ENCODE measurements at places on chromosomes 5 and 9. TPM values are rescaled to one million over a fixed set of nuclear protein-coding genes. Genes with fewer than 3 reads are reported as not detected.
A peak's percentile ranks its signal among the peaks of the same experiment; 100 is the strongest.

GRCh38 chr5:146329697-146330096, 8.9 kb upstream of the POU4F3 start:
- no peak for DNase-seq

- DNase-seq: no peak
Observed at GRCh38 chr9:89095761-89096528, 82.7 kb downstream of the SHC3 start.

Gene PSMD5
- total RNA-seq: 54.5 TPM

DNA sequence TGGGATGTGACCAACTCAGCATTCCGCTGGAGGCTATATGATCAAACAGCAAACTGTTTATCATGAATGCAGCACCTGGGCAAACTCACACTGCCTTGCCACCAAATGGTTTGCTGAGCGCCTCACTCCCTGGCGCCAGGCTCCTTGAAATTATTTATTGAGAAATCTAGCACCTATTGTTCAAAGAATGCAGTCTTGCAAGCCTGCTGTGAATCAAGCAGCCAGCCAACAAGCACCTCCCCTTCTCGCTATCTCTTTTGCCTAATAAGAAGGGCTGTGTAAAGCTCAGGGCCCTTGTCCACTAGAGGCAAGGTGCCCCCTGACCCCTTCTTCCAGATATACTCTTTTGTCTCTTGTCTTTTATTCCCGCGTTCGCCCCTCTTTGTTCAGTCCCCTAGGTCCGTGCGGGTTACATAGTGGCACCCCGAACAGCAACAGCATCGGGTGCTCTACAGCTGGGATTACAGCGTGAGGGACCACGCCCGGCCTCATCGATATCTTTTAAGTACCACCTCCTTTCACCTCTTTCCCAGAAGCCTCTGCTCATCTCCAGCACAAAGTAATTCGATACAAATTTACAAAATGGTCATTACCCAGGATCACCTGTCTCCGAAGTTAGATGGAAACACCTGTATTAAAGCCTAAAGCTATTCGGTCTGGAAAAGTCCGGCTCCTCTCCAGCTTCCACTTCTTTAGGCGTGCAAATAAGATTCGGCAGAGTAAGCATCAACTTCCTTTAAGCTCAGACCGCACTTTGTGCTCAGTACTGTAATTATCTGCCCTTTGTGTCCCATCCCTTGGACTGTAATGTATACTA, 896 bp downstream of the RIGI start:
- no peak for DNase-seq

DNA sequence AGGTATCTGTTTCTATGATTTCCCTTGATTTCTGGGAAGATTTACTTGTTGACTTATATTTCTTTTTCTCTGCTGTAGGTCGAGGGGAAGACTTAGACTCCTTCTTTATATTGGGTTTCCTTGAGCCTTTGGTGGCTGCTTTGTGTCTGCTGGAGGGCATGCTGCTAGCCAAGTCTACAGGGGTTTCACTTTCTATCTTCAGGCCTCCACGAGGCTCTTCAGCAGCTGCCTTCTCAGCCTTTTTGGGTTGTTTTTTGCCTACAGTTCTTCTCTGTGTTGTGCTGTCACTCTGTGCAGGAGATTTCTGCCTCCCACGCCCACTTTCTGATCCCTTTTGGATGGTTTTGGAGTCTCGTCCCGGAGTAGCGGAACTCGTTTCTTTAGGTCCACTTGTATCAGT, 23.2 kb downstream of the LEAP2 start:
- no peak for DNase-seq

DNA sequence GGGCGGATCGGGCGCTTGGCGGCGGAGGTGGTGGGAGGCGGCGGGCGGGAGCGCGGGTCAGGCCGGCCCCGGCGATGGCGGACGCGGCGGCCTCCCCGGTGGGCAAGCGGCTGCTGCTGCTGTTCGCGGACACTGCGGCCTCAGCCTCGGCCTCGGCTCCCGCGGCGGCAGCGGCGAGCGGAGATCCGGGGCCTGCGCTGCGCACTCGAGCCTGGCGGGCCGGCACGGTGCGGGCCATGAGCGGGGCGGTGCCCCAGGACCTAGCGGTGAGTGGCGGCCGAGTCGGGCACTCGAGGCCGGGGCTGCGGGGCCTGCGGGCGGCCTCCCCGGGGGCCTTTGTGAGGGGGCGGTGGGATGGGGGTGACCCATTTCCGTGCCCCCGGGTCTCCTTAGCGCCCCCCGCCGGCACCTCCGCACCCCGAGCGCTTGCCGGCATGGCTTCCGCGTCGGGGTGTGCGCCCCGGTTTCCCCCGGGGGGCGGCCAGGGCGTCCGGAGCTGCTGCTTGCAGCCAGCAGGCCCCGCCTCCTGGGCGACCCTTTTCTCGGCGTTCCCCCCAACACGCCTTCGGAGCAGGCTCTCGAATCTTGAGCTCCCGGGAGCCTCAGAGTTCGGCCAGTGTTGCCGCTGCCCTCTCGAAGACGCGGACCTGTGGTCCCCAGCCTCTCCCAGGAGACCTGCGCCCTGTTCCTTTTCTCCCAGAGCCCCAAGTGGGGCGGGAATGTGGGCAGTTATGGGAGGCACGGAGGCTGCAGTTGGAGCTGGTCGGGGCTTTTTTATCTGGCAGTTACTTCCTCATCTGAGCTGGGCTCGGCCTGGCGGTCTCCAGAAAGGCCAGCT, 456 bp downstream of the KDM3B start:
- DNase-seq: peak; percentile 40

- DNase-seq: peak; percentile 20
Observed at GRCh38 chr9:72203205-72203803, 54.1 kb downstream of the GDA start.

DNA sequence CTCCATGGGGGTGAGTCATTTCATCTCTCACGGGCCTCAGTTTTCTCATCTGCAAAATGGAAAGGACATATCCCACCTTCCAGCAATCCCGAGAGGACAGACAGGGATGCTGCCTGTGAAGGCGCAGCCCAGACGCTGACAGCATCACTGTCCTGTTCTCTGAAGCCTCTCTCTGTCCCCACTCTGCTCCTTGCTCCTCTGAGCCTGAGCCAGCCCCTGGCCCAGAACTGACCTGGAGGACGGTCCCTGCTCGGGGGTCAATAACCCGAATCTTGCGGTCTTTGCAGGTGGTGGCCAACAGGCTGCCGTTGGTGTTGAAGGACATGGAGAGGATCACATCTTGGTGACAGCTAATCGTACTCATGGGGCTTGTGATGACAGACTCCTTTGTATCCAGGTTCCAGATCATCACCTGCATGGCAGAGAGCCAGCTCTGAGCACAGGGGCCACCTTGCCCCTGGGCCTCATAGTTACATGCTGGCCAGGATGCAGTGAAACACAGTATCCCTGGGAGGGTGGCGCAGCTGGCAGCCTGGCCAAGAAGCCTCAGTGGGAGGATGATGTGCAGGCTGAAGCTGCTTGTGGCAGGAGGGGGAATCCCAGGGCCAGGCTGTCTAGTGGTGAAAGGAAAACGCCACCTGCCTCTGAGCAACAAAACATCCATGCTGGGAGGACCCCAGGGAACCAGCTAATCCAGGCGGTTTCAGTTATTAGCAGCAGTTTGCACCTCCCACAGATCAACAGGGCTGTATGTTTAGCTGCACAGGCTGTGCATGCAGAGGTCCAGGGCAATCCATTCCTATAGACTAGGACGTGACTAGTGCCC, 14.0 kb upstream of the TRIM14 start:
- DNase-seq: no peak

DNA sequence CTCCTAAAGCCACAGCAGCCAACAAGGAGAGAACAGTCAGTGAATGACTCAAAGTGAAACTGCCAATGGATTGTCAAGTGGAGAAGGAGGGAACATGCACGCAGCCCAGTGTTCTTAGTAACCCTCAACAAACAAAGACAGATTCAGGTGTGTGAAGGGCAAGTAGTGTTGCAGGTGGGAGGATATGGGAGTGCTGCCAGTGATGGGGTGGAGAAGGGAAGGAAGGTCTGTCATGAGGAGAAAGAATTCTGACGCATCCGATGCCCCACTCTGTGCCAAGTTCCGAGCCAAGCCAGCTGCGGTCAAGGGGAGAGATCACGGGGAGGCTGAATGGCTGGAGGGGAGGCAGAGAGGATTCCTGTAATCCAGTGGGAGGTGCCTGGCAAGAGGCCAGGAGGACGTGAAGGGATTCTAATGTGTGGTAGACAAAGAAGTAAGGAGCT, 56.5 kb downstream of the CAST start:
- DNase-seq: no peak

DNA sequence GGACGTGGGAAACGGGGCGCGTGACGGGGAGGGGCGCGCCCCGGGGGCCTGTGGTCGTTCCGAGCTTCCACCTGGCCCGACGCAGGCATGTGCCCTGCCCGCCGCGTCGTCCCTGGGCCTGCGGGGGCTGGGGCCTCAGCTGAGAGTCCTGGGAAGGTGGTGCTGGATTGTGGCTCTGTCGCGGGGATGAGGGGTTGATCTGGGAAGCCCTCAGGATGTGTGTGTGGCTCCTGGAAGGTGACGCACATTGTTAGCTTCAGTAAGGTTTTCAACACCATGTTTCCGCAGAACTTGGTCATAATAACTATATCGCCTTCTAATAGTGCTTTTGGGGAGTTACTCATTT, 589.1 kb downstream of the MTRR start:
- DNase-seq: no peak

Gene TICAM2
- total RNA-seq: 1.4 TPM

GRCh38 chr5:143340891-143341685, 62.4 kb downstream of the NR3C1 start:
- DNase-seq: no peak

Gene ENTREP1
- 0.44 TPM for total RNA-seq

- no peak for DNase-seq
Observed at GRCh38 chr5:180658774-180659564, 9.6 kb upstream of the FLT4 start.

DNA sequence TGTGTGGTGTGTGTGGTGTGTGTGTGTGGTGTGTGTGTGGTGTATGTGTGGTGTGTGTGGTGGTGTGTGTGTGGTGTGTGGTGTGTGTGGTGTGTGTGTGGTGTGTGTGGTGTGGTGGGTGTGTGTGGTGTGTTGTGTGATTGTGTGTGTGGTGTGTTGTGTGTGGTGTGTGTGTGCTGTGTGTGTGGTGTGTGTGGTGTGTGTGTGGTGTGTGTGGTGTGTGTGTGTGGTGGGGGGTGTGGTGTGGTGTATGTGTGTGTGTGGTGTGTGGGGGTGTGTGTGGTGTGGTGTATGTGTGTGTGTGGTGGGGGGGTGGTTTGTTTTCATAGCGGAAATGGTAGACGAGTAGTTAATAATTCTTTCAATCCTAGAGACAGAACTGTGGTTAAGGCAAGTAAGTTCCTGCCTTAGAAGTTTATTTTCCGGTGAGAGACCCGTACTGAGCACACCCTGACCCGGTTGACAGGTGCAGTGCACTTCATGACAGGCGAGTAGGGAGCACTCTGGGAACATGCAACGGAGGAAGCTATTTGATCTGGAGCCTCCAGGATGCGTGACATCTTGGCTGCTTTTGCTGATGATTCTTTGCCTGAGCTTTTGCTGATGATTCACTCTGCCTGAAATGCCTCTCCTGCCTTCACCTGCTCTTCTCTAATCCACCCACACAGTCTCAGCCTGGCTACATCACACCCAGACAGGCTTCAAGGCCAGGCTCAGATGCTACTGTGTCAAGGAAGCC, 21.7 kb upstream of the FAT2 start:
- DNase-seq: no peak

- no peak for DNase-seq
Observed at GRCh38 chr5:160460377-160461049, 38.9 kb downstream of the PTTG1 start.

Gene CDH10
- 4.8 TPM for total RNA-seq

Gene MTX3
- total RNA-seq: 27.9 TPM

GRCh38 chr9:78958892-78959291, 612.9 kb upstream of the TLE4 start:
- no peak for DNase-seq

DNA sequence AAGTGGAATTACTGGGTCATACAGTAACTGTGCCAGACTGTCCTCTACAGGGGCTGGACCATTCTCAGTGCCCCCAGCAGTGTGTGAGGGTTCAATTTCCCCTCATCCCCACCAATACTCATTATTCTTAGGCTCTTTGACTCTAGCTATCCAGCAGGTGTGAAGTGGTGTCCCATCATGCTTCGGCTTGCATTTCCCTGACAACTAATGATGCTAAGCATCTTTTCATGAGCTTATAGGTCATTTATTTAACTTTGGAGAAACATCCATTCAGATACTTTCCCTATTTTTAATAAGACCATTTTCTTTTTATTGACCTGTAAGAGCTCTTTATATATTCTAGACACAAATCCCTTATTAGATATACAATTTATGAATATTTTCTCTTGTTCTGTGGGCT, 63.6 kb downstream of the ADAMTS2 start:
- no peak for DNase-seq

Gene DEPDC1B
- 60.4 TPM for total RNA-seq

- DNase-seq: no peak
Observed at GRCh38 chr5:124000538-124000937, 488.6 kb downstream of the CSNK1G3 start.

Gene FGF18
- total RNA-seq: 2.4 TPM

DNA sequence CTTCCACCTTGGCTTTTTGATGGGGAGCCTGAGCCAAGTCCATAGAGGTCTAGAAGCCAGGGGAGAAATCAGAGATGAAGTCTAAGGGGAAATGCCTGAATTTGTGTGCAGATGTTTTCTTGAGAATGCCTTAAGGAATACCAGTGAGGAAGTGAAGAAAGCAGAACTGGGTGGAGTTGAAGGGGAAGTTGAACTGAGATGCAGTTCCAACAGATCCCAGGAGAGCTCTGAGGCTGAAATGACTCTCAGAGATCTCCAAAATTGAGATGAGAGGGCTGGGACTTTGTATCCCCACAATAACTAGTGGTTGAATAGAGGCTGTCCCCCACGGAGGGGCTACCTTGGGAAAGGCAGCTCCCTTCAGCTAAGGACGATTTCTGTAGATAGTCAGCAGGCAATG, 197.1 kb downstream of the ZNF462 start:
- no peak for DNase-seq

Gene CDKN2B
- not detected for total RNA-seq

Gene MCIDAS
- total RNA-seq: not detected

DNA sequence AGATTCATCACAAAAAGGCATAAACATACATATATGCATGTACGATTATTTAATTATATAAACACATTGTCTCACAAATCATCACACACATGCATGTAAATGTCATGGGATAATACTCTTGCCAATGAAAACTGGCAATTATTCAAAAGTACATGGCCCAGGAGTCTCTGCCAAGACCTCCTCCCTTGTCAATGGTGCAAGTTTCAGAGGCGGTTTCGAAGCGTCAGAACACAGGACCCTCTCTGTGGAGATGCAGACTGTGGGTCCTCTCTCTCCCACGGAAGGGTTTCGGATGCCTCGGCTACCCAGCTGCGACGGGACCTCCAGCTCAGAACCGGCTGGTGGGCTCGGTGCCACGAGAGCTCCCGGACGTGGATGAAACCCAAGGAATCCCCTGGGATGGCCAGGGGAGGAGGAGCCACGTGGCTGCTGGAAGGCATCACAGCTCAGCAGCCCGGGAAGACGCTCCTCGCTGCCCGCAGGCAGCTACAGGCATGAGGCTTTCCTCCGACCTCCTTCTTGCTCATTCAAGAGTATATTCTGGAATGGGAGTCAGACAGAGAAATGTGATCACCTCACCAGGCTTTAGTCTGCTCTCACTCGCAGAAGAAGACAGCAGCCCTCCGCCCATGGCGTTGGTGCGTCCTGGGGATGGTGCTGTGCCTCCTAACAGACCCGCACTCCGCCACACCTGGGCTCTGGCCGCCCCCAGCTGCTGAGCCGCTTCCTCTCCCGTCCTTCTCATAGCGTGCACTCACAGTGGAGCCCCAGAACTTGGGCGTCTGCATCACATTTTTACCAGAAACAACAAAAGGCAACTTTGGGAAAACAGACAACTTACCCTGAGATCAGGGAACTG, 308.8 kb downstream of the IRX2 start:
- DNase-seq: no peak

GRCh38 chr5:113382731-113383130, 52.1 kb downstream of the TSSK1B start:
- DNase-seq: no peak
